Activated CD8-positive, alpha-beta memory T cell treated with anti-CD3 and anti-CD28 coated beads for 48 hours (primary cell): ENCODE measurements at places on chromosomes 5 and 9.

DNA sequence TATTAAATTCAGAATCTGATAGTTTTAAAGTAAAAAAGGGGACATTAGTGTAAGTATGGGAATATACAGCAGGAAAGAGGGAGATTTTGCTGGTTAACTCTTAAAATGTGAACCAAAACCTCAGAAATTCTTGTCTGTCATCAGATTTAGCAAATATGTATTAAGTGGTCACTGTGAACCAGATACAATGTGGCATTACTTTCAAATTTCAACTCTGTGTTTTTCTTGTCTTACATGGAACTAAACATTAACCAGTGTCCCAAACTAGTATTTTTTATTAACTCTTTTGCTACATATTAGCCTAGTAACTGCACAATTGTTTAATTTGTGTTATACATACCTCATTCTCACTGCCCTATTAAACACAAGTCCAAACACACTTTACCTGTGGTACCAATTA is 259.9 kb upstream of the RASA1 start:
- DNase-seq: no peak

- DNase-seq: no peak
Measured at GRCh38 chr5:157903117-157903450, 44.1 kb upstream of the CLINT1 start.

DNA sequence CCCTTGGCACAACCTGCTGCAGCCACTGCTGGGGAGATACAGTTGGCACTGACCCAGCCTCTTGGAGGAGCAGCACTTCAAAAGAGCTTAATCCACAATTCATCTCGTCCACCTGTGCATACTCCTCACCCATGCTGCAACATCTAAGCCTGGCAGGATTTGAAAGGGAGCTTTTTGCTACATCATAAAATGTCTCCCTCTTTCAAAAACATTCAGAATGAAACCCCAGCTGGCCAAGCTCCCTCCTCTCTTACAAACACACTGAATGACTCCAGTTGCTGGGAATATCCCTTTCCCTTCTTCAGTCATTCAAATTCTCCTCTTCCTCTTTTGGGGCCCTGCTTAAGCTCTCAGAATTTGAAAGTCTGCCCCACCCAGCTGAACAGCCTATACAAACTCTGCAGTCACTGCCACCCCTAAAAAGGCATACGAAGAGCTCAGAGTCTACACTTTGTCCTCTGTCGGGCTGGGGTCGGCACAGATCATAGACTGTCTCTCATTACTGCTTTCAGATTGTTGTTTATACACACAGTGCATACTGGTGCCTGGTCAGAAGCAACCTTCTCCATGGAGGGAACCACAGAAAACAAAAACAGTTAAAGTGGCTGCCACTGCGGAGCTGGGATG is 8.8 kb upstream of the C5orf15 start:
- no peak for DNase-seq

DNA sequence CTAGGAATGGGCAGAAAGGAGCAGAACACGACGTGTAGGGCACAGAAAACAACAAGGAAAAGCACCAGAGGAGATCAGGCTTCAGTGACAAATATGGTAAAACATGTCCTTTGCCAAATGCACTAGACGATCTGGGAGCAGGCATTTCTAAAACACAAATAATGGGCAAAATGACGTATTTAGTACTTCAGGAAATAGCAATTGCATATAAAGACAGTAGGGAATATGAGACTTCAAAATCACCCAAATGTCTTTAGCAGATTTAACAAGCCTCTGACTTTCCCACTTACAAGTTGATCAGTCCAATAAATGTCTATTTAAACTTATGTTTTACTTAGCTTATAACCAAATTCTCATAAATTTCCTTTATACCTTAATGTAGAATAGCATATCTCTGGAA is 969.6 kb upstream of the C9orf72 start:
- DNase-seq: no peak
